AG09319 (cell line): ENCODE measurements at places on chromosomes 12 and 14.

DNA sequence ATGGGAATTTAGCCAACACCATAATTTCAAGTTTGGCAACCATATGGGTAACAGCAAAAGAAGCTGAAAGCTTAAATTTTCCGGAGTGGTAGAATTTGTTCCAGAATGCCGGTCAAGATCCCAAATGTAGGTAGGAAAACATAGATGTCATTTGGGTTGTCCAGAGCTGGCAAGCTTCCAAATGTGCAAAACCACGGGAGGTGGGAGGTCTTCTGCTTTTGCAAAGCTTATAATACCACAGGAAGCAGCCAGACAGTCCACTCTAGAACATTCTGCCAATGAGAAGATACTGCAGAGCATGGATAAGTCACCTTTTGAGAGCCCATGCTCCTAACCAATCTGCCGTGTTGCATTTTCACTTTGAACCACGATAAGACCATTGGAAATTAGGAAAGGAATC, 26.4 kb upstream of the BATF start:
- no peak for DNase-seq

- no peak for DNase-seq
Measured at GRCh38 chr12:103751600-103751999, 89.4 kb downstream of the NT5DC3 start.

DNA sequence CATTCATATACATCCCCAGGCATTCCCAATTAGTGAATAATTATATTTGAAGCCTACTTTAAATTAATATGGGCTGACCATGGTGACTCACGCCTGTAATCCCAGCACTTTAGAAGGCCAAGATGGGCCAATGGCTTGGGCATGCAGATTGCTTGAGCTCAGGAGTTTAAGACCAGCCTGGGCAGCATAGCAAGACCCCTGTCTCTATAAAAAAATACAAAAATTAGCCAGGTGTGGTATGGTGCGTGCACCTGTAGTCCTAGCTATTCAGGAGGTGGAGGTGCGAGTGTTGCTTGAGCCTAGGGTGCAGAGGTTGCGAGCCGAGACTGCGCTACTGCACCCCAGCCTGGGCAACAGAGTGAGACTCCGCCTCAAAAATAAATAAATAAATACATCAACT, 7.6 kb upstream of the ARID2 start:
- DNase-seq: no peak

DNA sequence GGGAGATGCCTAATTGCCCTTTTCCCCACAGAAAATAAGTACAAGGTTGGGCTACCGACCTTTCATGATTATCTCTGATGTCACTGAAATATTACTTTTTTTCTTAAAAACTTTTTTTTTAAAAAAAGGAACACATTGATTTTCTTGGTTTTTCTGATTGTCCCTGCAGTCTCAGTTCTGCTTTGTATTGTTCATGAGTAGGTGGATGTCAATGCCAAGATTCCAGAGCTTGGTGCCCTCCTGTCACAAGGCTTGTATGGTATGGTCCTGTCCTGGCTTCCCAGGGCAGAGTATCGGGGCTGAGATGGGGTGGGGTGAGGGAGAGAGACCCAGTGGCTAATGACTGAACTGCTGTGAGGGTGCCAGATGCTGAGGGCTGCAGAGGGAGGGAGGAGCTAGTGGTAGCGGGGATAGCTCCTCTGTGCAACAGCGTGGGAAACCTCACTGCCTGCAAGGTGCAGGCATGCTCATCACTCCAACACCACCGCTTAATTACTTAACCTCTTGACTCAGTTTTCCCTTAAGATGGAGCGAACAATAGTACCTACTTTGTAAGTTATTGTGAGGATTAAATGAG, 4.4 kb upstream of the CTDSP2 start:
- DNase-seq: no peak

DNA sequence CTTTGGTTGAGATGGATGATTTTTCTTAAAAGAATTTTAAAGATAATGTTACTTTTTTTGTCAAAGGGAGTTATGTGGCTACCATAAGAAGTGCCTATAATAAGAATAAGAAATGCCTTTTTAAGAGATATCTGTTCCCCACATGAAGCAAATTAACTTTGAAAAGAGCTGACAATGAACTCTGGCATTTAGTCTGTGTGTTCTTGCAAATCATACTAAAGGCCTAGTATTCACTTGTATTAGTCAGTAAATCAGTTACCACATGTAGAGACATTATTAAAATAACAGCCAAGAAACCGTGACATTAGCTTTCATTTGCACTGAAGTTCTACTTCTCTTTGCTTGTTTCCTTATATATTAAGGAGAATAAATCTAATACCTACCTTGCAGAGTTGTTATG, 296.3 kb downstream of the CCDC91 start:
- no peak for DNase-seq

- no peak for DNase-seq
Measured at GRCh38 chr12:121061831-121062230, 22.8 kb upstream of the OASL start.

- DNase-seq: no peak
Measured at GRCh38 chr12:20018406-20018805, 349.9 kb upstream of the PDE3A start.

GRCh38 chr14:83171761-83172160, 1638.1 kb upstream of the SEL1L start:
- DNase-seq: no peak

GRCh38 chr12:106234449-106234848, 13.4 kb downstream of the CKAP4 start:
- DNase-seq: no peak

- DNase-seq: peak; percentile 90
Measured at GRCh38 chr12:25458047-25458552, 95.0 kb downstream of the LMNTD1 start.

DNA sequence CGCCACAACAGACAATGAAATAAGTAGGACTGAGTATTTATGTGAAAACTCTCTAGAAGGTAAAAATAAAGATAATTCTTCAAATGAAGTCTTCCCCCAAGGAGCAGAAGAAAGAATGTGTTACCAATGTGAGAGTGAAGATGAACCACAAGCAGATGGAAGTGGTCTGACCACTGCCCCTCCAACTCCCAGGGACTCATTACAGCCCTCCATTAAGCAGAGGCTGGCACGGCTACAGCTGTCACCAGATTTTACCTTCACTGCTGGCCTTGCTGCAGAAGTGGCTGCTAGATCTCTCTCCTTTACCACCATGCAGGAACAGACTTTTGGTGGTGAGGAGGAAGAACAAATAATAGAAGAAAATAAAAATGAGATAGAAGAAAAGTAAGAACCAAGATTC, 82.7 kb downstream of the VEZT start:
- DNase-seq: no peak

DNA sequence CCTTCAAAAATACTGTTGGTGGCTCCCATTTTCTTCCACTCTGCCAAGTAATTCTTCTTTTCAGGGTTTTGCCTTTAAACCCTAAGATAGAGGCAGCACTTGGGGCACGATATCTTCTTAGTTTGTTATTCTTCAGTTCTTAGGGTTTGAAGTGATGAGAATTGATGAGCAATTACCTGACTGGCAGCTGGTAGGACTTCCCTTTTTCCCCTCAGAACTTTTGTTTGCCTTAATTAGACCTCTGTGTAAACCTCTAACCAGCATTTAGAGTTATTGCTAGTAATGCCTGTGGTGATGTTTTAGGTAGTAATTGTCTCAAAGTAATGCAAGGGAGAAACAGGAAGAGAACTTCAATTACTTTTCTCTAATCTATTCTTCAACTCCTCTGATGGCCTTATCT, 683.5 kb downstream of the RPL10L start:
- DNase-seq: no peak

GRCh38 chr14:75182821-75183220, 6.4 kb upstream of the TMED10 start:
- peak; percentile 57 for DNase-seq

GRCh38 chr12:22228022-22228875, 106.3 kb downstream of the ST8SIA1 start:
- DNase-seq: peak; percentile 27

DNA sequence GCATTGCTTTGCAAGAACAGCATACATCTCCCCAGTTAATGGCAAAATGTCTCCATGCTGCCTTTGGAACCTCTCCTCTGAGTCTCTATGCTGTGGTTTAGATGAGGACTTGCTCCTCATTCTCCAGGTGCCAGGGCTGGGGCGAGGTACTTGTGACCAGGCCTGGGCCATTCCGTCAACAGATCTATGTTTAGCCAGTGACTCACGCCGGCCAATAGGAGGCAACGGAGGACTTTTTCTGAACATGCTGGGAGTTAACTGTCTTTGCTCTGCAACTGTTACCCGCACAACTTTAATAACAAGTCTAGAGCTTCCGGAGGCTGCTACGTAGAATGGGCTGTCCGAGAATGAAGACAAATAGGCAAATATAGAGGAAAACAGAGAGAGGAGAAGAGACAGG, 214.2 kb downstream of the GLT1D1 start:
- DNase-seq: no peak

DNA sequence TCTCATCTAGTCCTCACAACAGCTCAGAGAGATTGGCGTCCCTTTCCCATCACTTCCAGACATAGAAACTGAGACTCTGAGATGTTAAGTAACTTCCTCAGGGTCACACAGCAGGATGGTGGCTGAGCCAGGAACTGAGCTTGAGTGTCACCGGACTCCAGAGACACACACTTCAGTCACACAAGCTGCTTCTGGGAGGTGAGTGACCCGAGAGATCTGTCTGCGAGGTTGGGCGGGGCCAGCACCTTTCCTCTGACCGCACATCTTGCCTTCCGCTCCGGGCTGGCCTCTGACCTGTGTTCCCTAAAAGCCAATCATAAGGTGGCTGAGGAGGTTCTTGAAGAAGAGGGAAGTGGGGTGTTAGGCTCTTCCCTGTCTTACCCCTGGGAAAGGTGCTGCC, 72.2 kb downstream of the ADCK1 start:
- no peak for DNase-seq

GRCh38 chr14:61184112-61184511, 97.0 kb downstream of the TMEM30B start:
- DNase-seq: peak; percentile 73

- no peak for DNase-seq
Measured at GRCh38 chr12:16324272-16324671, 23.2 kb upstream of the MGST1 start.
